ENCODE measurements at places on chromosomes 16 and 17.
A peak's percentile ranks its signal among the peaks of the same experiment; 100 is the strongest.

DNA sequence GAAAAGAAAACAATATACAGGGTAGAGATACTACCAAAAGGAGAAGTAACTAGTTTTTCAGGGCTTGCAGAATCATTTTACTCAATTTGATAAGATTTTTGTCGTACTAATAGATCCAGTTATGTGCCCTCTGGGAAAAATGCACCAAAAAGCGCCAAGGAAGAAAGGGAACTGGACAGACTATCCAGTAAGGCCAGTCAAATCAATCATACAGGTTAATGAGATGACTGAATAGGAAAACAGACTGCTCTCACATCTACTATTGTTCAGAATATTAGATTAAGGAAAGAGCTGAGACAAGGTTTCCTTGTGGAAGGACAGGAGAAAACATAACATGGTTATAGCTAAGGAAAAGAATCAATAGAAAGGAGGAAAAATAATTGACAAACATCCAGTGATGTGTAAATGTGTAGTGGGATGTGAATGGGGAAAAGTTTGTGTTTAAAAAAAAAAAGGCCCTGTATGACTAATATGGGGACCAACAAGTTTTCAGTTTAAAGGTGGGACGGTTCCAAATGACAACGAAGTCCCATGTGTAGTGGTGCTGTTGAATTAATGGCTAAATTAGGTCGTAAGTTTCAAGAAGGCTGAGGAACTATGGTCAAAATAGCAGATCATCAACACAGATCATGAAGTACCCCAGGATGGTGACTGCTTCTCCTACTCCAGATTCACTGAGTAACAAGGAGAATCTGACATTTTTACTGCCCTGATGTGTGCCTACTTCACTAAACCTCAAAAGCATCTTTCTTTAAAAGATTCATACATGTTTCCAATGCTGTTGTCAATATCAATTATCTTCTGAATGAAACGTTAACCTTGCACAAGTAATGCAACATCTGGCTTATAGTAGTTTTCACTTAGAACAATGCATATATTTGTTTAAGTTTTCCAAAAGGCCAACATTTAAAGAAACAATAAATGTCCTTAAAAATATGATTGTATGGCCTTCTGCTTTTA lies 40.7 kb downstream of the BRIP1 start:
- DNase-seq: no peak

GRCh38 chr17:68390888-68391545 lies 66.3 kb downstream of the WIPI1 start:
- DNase-seq: no peak

DNA sequence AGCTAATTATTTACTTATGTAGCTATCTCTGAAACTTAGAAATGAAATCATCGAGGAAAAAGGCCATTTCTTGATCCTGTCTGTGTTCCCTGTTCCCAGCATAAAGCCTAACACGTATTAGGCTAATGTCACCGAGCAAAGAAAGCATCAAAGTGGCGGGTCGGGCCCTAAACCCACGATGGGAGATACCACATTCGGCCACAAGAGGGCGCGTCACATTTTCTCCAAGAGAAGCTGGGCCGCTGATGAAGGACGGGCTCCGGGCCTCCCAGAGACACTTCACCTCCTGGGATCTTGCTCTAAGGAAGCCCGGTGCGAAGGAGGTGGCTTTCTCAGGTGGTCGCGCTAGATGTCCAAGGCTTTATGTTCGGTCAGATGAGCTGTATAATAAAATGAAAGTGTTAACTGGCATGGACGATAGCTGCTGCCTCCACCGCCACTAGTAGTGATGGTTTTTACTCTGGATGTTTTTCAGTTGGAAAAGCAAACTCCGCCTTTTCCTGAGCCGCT lies 853 bp upstream of the PDK2 start:
- DNase-seq: peak; percentile 7

GRCh38 chr16:66240631-66241395 lies 125.7 kb upstream of the CDH5 start:
- DNase-seq: no peak

GRCh38 chr17:78434455-78435329 lies 56.2 kb downstream of the PGS1 start:
- DNase-seq: no peak

DNA sequence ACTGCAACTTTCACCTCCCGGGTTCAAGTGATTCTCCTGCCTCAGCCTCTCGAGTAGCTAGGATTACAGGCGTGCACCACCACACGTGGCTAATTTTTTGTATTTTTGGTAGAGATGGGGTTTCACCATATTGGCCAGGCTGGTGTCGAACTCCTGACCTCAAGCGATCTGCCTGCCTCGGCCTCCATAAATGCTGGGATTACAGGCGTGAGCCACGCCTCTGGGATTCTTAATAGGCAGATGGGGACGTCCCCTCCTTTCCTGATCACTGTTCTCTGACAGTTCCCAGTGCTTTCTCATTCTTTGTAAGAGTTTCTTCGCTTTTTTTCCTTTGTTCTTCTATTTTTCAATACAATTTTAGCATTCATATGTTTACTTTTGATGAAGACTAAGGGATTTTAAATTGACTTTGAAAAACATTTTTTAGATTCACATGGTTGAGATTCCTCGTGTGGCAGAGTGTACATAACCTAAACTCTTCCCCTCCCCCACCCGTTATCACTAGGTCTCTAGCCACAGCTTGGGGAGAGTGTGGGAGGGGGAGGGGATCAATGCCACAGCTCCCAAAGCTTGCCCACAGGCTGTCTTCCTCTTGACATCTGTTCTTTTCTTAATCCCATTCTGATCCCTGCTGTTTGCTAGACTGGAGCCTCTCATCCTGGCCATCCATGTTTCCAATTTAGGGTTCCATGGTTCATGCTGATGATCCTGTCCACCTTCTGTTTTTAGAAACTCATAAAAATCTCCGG lies 11.0 kb downstream of the ADORA2B start:
- no peak for DNase-seq

DNA sequence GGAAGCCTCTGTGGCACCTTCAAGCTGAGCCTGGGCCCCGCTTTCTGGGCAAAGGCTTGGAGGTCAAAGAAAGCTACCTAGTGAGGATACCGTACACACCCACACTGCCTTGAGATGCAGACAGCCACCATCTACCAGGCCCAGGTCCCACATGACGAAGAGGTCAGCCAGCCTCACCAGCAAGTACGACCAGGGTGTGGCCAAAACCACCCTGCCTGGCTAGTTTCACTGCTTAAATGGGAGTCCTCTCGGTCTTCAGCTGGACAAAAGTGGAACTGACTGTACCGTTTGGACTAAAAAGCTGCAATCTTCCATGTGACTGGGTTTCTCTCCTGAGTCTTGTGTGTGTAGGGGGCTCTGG lies 21.6 kb downstream of the VASN start:
- DNase-seq: no peak

DNA sequence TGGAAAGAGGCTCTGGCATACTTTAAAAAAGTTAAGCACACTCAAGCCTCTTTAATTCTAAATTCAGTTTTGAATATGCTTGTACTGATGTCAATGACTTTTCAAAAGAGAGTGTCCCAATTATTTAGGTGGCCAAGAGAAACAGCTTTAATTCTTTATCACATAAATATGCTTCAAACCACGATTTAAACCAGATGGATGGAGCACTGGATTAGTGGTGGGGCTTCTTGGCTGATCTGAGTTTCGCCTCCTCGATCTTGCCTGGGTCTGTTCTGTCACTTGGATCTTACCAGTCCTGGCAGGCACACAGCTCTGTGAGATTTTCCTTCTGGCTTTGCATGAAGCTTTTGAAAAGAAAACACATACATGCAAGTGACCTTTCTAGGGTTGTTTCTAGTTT lies 467.8 kb downstream of the MAF start:
- no peak for DNase-seq

- DNase-seq: no peak
These were observed 10.1 kb downstream of the LITAF start for GRCh38 chr16:11576427-11577289.

GRCh38 chr17:35795007-35795870 lies at the start of gene MMP28:
Gene MMP28 (minus strand): TSS chr17:35795641. CDS start chr17:35795377, 264 bp downstream.
- no peak for DNase-seq

- no peak for DNase-seq
These were observed 10.9 kb downstream of the KRT37 start for GRCh38 chr17:41413353-41413957.

GRCh38 chr17:49108318-49108717 lies 24.3 kb upstream of the B4GALNT2 start:
- no peak for DNase-seq
